Activated naive CD8-positive, alpha-beta T cell treated with anti-CD3 and anti-CD28 coated beads, Interleukin-2, amount 50 U/mL, for 16 hours (primary cell): ENCODE measurements at places on chromosomes 13 and 19.

DNA sequence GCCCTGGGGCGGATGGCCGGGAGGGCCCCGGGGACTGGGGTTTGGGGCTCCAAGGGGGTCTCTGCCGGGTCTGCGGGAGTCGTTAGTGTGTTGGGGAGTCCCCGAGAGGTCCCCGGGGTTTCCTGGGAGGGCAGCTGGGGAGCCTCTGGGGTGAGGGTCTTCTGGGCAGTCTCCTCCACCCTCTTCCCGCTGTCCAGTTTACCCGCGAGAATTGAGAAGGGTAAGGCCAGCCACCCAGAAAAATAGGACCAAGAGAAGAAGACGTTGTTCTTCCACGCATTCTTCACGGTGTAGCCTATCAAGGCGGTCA is 1.0 kb upstream of the ETFB start:
- DNase-seq = no peak

DNA sequence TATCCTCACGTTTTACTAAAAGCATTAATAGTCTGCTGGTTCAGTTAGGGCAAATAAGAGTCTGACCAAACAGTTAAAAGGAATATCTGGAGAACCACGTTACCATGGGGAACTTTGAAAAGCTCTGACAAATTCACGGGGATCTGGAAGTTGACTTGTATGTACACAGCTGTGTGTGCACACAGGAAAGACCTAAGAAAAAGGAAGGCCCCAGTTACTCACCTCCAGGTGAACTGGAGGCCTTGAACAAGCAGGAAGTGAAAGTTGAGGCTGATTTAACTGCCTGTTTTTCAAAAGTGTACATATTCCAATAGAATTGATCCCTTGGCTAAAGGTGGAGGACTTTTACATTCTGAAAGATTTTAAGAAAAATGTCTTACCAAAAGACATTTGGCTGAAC is 1891.6 kb upstream of the PCDH20 start:
- no peak for DNase-seq

DNA sequence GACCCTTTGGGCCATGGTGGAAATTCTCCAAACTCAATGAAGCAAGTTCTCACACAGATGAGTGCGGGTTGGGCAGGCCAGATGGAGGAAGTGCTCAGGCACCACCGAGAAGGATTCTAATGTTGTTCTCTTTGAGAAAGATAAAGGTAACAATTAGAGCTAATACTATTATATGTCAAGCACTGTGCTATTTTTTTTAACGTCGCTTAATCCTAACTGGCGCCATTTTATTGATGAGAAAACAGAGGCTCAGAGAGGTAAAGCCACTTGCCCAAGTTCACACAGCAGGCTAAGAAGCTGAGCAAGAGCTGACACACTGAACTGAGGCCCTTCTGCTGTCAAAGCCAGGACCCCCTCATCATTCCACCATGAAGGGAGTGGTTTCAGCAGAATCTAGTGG is 1.0 kb downstream of the FBL start:
- no peak for DNase-seq

DNA sequence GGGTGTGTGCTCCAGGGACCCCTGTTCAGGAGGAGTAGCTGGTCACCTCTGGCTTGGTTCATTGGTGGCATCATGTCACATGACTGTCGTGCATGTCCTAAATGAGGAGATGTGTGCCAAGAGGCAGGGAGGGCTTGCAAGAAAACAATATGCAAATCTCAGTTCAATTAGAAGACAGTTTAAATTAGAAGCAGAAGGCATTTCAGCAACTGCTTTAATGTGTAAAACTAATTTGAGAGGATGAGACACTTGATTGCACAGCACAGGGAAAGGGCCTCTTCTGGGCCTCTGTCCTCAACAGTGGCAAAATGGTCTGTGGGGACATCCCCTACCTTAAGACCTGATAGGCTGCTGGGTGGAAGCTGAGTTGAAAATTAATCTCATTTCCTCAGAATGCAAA is 54.6 kb downstream of the SPATA13 start:
- no peak for DNase-seq
